ENCODE measurements at places on chromosomes 5 and 9.
A peak's percentile ranks its signal among the peaks of the same experiment; 100 is the strongest.

DNA sequence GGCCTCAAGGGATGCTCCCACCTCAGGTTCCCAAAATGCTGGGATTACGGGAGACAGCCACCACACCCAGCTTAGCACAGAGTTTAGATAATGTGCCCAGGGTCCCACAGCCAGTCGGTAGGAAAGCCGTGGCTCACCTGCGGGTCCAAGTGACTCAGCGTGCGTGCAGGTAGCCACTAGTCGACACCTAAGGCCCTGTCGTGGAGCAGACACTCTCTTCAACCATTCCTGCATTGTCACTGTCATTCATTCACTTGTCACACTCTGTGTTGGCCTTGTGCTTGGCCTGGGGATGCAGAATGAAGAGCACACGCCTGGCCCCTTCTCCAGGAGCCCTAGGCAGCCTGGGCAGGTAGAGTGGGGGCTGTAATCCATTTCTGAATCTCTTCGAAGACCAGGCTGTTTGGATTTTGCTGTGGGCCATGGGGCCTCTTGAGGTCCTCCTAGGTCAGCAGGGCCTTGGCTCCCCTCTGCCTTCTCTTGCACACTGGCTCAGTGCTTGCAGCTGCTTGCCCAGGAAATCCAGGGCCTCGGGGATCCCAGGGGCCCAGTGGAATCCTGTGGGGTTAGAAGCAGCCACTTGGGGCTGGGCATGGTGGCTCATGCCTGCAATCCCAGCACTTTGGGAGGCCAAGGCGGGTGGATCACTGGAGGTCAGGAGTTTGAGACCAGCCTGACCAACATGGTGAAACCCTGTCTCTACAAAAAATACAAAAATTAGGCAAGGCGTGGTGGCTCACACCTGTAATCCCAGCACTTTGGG is 6.1 kb upstream of the AIF1L start:
- no peak for DNase-seq

DNA sequence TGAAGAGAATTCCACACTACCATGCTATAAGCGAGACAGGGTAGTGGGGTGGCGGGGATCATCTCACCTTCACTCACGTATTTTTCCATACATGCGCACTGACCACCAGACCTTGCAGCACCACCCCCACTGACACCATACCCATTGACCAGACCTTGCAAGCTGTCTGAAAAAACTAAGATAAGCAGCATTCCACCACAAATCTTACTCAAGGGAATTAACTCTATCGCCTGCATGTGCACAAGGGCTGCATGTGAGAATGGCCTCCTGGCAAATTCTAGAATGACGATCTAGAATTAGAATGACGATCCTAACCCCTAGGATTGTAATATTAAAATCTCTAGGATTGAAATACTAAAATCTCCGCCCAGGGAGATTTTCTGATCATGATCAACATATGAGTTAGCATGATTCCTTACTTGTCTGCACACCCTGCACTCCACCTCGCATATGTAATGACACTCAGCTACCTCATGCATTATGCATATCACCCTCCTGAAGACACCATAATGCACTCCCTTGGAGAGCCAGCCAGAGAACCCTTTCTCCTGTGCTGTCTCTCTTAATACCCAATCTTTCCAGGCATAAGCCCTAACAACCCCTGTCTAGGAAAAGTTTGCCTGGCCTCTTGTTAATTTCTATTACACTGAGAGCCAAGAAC is 11.7 kb downstream of the SOX30 start:
- no peak for DNase-seq

DNA sequence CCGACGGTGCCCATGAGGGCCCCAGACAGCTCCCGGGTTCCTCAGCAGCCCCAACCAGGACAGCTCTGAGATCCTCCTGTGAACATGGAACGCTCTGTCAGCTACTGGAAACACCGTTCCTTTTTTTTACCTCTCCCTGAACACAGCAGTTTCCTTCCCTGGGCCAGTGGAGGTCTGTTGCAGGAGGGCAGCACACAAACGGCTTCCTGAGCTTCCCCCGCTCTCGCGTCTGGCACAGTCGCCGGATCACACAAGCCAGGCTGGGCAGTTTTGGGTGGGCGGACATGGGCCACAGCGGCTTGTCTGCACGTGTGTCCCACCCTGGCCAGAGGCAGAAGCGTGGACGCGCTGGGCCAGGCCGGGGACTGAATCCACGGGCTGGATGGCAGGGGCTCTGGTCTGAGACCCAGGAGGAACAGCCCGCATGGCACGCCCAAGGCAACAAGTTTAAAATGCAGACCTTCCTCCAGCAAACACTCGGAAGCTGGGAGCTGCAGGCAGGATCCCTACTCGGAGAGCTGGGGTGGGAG is 106.8 kb upstream of the SARDH start:
- no peak for DNase-seq

DNA sequence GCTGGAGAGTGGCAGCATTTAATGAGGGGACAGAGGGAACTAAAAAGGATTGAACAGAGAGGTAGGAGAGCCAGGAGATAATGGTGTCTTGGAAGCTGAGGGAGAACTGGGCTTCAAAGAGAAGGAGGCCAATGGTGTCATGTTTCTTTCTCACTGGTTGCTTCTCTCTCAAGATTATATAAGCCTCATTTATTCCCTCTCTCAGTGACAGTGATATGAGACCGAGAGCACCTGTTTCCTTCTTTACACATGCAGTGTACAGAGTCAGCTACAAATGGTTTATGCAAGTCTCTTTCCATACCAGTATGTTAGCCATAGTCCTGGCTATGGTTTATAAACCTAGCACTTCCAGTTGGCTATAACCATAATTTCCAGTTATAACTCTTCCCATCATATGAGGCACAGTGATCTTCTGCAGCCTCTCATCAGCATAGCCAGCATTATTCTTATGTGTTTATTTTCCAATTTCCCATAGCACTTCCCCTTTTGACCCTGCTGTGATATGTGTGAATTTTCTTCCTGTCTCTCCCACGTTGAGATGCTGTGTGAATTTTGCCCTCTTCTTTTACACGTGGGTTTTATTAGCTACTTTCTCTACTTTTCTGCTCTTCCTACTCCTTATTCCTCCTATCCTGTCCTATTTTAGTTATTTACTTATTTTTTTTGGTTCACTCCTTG is 71.2 kb downstream of the UNC13B start:
- no peak for DNase-seq

DNA sequence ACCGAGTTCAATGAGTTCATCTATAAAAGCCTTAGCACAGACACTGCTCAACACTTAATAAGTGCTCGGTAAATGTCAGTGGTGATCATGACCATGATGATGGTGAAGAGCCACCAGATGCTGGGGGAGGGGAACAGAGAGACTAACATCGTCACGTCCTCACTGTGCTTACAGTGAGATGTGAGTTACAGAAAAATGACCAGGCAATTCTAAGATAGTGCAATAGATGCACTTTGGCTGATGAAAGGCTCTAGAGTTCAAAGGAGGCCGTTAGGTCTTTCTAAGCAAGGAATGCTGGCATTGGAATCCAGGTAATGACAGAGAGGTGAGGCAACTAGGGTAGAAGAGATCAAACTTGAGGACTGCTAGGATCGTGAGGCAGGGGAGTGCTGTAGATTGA is 36.7 kb downstream of the ARL15 start:
- DNase-seq, result no peak

- DNase-seq, result no peak
Observed at GRCh38 chr9:90559075-90560073, 83.2 kb downstream of the DIRAS2 start.

- no peak for DNase-seq
Observed at GRCh38 chr9:28024676-28025075, 451.4 kb upstream of the C9orf72 start.

GRCh38 chr5:56610093-56610698 is 205.2 kb upstream of the MAP3K1 start:
- DNase-seq, result peak; percentile 39

DNA sequence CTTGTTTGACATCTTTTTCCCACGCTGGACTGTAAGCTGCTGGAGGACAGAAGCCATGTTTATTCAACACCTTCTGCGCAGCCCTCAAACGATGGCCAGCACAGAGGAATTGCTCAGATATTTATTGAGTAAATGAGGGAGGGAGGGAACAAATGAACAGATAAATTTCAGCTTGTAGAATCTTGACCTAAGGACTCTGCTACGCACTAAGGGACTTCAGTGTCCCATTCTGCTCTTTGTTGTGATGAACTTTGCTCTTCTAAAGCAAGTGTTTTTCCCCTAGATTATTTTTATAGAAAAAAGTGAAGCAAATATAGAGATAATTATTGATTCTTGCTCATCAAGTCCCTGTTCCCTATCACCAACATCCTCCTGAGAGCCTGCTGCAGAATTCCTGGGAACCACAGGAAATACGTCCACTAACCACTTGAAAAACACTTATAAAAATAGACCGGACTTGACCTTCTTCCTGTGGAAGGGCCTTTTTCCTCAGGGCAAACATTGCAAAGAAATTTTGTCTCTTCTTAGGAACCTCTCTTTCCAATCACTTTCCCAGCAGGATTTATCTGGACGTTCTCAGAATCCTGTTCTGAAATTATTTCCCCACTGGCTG is 54.9 kb downstream of the FGF1 start:
- DNase-seq, result no peak

- no peak for DNase-seq
Observed at GRCh38 chr5:145407300-145408047, 427.7 kb downstream of the PRELID2 start.

- no peak for DNase-seq
Observed at GRCh38 chr5:113692891-113693457, 179.5 kb downstream of the YTHDC2 start.

DNA sequence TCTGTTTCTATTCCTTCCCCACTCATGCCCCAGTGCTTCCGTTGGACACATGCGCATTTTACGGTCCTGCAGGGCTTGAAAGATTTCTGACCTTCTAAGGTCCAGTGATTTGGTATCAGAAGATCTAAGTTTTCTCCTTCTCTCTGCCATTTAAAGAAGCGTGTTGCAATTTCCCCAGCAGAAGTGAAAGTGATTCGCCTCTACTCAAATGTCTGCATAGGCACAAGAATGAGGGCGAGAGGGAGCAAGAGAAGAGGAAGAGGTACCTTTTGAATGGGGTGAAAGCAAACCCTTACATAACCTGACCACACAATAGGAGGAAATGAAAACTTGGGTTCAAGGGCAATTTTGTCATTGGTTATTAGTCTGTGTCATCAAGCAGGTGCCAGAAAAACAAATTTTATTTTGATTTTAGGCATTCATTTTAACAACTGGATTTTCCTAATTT is 31.7 kb upstream of the NR3C1 start:
- no peak for DNase-seq

- DNase-seq, result no peak
Observed at GRCh38 chr5:81922854-81923279, 49.0 kb upstream of the ATG10 start.

DNA sequence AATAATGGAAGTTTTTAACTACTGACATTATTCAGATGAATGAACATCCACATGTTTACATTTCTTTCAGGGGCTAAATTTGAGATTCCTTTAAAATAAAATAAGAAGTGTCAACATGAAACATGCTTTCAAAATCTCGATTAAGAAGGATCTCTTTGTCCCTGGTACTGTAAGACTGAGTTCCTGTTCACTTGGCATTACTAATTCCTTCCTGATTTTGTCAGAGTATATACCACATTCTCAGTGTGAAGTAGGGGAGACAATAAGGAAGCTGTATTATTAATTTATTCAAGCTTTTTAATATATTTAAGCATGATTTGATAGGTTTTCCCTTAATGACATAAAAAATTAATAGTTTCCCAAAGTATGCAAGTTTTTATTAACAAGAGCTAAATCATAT is 81.5 kb upstream of the GRHPR start:
- no peak for DNase-seq

- DNase-seq, result no peak
Observed at GRCh38 chr9:129473523-129474244, 147.2 kb downstream of the C9orf50 start.

DNA sequence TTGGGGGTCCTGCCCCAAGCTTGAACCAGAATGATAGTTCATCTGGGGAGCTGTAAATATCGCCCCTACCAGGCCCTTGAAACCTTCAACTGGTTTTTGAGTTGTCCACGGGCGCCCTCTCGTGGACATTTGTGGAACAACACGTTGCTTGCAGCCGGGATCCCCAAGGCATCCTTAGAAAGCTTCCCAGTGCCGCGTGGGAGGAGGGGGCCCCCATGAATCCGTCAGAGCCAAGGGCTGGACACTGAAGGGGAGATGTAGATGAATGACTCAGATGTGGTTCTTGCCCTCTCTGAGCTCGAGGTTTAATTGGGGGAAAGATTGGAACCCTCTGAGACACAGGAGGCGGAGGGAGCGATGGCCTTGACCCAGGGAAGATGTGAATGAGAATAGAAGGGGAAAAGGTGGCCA is 31.8 kb upstream of the ORM1 start:
- peak; percentile 72 for DNase-seq

DNA sequence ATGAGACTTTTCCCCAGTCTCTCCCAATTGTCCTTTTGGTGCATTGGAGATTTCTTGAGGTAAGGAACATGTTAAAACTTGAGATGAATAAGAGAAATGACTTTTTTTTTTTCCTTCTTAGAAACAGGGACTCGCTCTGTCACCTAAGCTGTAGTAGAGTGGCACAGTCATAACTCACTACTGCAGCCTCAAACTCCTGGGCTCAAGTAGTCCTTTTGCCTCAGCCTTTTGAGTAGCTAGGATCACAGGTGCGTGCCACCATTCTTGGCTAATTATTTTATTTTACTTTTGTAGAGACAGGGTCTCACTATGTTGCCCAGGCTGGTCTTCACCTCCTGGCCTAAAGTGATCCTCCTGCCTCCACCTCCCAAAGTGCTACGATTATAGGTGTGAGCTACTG is 25.9 kb downstream of the CDC42SE2 start:
- DNase-seq, result no peak

DNA sequence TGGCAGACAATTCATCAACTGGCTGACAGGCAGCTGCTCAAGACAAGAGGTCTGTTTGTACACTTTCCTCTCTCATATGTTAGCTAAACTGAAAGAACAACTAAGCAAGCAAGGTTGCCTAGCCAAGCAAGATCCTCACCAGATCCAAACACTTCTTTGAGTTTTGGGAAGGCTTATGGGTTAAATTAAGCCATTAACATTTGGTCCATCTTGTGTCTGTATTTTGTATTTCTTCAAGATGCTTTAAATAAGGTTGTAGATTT is 170.4 kb upstream of the RAI14 start:
- DNase-seq, result no peak

- no peak for DNase-seq
Observed at GRCh38 chr5:103890313-103890712, 327.7 kb upstream of the NUDT12 start.

DNA sequence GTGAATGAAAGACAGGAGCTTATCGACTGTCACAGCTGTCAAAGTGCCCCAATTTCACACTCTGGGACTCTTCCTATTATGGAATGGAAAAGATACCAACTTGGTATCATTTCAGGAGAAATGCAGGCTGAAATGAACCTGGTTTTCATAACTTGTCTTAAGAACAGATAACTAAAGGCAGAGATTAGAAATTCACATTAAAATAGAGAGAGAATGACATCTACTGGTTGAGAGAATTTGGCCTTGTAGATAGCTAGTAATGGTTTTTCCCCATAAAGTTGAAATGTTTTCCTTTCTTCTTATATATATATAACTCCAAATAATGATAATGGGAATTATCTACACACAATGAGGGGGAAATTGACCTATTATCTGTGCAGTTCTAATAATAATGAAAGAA is 600.2 kb upstream of the CCNG1 start:
- DNase-seq, result no peak

All from activated naive CD4-positive, alpha-beta T cell treated with Interleukin-2 at 50 U/mL for 16 hours (primary cell).